ENCODE measurements at places on chromosomes 2 and 18. TPM values are rescaled to one million over a fixed set of nuclear protein-coding genes. Genes with fewer than 3 reads are reported as not detected.
A peak's percentile ranks its signal among the peaks of the same experiment; 100 is the strongest.

DNA sequence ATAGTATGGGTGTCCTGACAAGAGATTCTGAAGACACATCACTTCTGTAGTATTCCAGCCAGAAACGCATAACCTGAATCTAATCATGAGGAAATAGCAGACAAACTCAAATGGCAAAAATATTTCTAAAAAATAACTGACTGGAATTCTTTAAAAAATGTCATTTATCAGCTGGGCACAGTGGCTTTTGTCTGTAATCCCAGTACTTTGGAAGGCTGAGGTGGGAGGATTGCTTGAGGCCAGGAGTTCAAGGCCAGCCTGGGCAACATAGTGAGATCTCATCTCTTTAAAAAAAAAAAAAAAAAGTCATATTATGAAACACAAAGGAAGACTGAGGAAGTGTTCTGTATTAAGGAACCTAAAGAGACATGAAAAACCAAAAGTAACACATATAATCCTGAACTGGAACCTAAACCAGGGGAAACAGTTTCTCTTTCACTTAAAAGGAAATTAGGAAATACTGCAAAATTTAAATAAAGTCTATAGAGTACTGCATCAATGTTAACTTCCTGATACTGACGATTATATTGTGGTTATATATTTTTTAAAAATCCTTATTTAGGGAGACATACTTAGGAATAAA, 29.9 kb downstream of the SESTD1 start:
- H3K4me3 ChIP-seq = no peak overlapping the region
- no peaks in the 10 kb centered on the region for H3K36me3 ChIP-seq
- H3K27ac ChIP-seq = no peak overlapping the region
- H3K4me1 ChIP-seq = no peaks in the 10 kb centered on the region
- DNase-seq = no peak

DNA sequence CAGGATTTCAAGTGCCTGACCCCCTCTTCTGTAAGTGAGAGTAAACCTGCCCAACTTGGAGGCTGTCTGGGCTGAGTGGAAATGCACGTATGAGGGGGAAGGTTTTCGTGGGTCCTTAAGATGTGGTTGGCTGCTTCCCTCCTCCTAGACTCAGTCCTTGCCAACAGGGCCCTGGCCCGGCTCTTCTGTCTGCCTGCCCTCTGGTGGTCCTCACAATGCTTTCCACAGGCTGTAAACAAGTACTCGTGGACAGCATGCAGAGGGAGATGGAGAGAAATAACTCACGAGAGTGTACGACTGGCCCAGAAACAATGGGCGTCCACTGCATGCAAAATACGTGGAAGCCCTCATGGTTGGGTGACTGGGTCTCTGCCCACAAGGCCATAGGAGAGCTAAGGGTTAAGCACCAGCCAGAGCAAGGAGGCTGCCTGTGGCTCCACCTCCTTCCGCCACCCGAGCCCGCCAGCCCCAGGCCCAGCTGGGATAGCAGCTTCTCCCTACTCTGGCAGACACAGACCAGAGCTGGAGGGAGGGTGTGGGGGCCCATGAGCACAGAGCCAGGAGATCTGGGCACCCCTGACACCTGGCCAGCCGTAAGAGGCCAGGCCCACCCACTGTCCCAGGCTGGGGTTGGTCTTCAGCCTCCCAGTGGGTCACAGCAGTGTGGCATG, 17.0 kb upstream of the ARHGEF4 start:
- no peak overlapping the region for H3K4me3 ChIP-seq
- no peaks in the 10 kb centered on the region for H3K36me3 ChIP-seq
- DNase-seq = no peak
- H3K27ac ChIP-seq = no peak overlapping the region
- H3K4me1 ChIP-seq = no peaks in the 10 kb centered on the region
- no peaks in the 10 kb centered on the region for H3K27me3 ChIP-seq

DNA sequence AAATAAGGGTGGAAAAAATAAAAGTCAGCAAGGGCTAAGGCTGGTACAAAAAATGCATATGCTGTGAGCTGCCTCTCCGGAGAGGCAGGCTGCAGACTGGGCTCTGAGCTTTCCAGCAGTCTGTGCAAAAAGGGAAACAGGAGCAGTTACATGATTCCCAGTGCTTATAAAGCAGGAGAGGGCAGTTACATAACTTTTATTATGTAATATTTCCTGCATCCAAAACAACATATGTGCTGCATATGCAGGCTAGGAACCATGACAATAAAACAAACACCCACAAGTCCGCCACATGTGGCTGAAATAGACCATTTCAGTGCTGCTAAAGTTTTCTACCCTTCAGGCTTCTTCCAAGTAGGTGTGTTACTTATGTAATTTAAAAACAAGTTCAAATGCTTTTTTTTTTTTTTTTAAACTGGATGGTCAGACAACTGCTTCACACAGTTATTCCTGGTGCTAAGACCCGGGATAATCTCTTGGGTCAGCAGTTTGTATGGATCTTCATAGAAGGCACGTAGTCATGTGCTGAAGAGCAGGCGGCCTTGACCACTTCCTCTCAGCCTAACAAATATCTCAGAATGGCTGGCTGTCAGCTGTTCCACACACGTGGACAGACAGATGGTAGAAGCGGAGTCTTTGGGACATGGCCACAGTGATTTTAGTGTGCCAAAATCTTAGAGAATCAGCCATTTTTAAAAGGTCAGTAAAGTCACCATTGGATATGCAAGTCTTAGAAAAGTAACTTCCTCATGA, 43.5 kb downstream of the ARMC9 start:
- H3K27ac ChIP-seq = peak overlapping the region; percentile 60
- no peaks in the 10 kb centered on the region for H3K36me3 ChIP-seq
- no peaks in the 10 kb centered on the region for H3K27me3 ChIP-seq
- H3K4me1 ChIP-seq = no peaks in the 10 kb centered on the region

DNA sequence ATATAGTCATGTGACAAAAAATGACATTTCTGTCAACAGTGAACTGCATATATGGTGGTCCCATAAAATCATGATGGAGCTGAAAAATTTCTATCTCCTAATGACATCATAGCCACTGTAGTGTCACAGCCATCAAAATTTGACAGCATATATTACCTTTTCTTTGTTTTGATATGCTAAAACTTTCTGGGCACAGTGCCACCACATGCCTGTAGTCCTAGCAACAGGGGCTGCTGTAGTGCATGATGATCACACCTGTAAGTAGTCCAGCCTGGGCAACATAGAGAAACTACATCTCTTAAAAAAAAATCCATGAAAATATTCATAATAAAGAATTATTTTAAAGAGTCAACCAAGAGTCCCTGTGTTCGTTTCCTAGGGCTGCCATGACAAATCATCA, 155.5 kb upstream of the SERTAD2 start:
- H3K27me3 ChIP-seq = no peaks in the 10 kb centered on the region
- no peaks in the 10 kb centered on the region for H3K4me1 ChIP-seq
- H3K27ac ChIP-seq = no peak overlapping the region
- DNase-seq = no peak

DNA sequence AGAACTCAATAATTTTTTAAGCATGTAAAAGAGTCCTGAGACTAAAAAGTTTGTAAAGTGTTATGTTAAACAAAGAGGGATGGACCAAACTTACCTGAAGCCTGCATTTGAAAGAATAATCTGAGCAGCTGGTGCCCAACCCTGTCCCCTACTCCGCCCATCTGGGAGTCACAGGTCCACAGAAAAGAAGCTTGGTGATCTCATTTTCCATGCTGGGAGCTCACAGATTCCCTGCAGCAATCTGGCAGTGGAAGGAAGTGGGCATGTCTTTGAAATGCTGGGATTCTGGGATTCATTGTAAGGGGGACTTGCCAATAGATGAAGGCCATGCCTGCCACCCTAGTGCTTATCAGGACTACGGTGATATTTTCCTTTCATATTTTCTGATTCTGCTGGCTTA, 17.9 kb downstream of the CDH2 start:
- H3K27me3 ChIP-seq = no peaks in the 10 kb centered on the region
- no peak overlapping the region for H3K4me3 ChIP-seq

GRCh38 chr2:28378679-28379584, 13.7 kb upstream of the FOSL2 start:
- no peaks in the 10 kb centered on the region for H3K27me3 ChIP-seq
- H3K27ac ChIP-seq = no peak overlapping the region
- H3K4me3 ChIP-seq = no peak overlapping the region
- DNase-seq = no peak
- H3K36me3 ChIP-seq = no peaks in the 10 kb centered on the region
- H3K4me1 ChIP-seq = no peaks in the 10 kb centered on the region

GRCh38 chr2:12442476-12442847, 274.3 kb upstream of the TRIB2 start:
- no peaks in the 10 kb centered on the region for H3K4me1 ChIP-seq
- no peak for DNase-seq
- no peak overlapping the region for H3K27ac ChIP-seq
- no peaks in the 10 kb centered on the region for H3K36me3 ChIP-seq
- no peak overlapping the region for H3K4me3 ChIP-seq
- no peaks in the 10 kb centered on the region for H3K27me3 ChIP-seq

DNA sequence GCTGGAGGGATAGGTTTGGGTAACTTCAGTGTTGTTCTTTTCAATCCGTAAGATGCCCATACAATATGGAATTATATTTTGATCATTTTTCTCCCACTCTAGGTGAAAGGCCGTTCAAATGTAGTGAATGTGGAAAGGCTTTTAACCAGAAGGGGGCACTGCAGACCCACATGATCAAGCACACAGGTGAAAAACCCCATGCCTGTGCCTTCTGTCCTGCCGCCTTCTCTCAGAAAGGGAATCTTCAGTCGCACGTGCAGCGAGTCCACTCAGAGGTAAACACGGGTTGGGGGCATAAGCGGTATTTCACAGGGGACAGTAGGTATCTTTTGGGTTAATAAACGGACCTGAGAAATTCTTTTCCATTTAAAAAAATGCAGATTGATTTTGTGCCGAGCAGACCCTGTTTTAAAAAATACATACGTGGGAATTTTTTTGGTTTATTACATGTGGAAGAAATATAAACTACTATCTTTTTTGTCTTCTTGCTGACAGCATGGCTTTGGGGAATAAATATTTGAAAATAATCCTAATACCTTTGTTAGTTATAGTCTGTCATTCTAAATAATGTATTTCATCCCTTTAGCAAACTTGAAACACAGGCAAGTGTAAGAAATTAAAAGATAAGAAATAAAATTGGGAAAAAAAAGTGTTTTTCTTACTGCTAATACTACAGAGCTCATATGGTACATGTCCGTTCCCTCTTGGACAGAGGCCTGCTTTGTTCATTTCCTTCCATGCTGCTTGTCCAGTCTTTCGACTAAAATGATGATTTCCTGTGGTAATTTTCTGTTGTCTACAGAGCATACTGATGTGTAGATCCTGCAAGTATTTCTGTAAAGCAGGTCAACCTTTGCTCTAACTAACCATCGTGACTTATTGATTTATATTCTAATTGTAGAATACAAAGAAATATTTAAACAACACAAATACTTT, 53.3 kb downstream of the ZNF236 start:
- no peak overlapping the region for H3K27ac ChIP-seq
- no peak for DNase-seq
- H3K27me3 ChIP-seq = no peaks in the 10 kb centered on the region
- H3K4me1 ChIP-seq = no peaks in the 10 kb centered on the region

- no peak for DNase-seq
- H3K27me3 ChIP-seq = no peaks in the 10 kb centered on the region
- H3K4me1 ChIP-seq = no peaks in the 10 kb centered on the region
- no peak overlapping the region for H3K4me3 ChIP-seq
Measured at GRCh38 chr18:3889121-3889520, 439.1 kb downstream of the TGIF1 start.

DNA sequence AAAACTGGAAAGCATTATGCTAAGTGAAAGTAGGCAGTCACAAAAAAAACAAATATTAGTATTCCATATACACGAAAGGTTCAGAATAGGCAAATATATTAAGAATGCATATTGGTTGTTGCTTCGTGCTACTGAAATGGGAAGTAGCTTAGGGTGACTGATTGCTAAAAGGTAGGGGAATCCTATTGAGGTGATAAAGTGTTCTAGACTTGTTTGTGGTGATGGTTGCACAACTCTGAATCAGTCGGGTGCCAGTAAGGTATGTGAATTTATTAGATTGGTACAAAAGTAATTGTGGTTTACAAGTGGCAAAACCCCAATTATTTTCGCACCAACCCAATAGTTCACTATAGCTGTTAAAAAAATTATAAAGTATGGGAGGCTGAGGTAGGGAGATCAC, 20.7 kb downstream of the USP34 start:
- H3K27ac ChIP-seq = no peak overlapping the region
- H3K4me3 ChIP-seq = no peak overlapping the region
- no peaks in the 10 kb centered on the region for H3K27me3 ChIP-seq
- no peaks in the 10 kb centered on the region for H3K4me1 ChIP-seq
- peaks cover 2% of the 10 kb centered on the region for H3K36me3 ChIP-seq

DNA sequence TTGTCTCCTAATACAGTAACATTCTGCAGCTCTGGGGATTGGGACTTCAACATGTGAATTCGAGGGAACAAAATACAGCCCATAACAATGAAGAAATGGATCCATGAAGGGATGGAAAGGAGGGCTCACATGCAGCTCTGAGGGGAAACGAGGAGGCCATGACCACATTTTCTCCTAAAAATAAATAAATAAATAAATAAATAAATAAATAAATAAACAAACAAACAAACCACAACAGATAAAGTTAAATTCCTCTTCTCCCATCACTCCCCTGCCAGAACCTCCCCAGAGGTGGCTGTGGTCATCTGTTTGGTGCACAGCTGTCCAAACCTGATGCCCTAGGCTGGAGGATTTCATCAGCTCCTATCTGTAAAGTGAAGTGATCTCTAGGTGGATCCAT, 42.7 kb downstream of the MAL start:
- H3K27ac ChIP-seq = no peak overlapping the region
- DNase-seq = no peak
- H3K36me3 ChIP-seq = no peaks in the 10 kb centered on the region
- no peaks in the 10 kb centered on the region for H3K4me1 ChIP-seq
- no peak overlapping the region for H3K4me3 ChIP-seq

DNA sequence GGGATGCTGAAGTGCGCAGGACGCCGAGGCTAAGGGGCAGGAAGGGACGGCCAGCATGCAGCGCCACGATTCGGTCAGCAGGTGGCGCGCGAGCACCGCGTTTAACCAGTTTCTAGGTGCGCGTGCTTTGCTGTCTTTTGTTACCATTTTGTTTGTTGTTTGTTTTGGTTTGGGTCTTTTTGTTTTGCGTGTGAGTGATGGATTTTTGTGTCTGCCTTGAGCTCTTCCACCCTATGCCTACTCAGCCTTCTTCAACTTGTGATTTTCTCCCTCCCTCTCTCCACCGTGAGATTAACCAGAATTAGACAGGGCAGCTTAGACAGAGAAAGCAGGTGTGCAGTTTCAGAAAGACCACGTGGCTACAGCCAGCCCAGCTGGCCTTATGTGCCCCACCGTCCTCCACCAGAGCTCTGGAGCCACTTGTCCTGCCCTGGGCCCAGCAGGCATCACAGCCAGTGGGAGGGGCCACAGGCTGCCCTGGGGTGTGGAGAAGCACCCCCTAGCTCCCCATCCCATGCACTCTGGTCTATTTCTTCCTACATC, 180.2 kb downstream of the RNF144A start:
- no peaks in the 10 kb centered on the region for H3K4me1 ChIP-seq
- peak; percentile 79 for DNase-seq
- H3K36me3 ChIP-seq = no peaks in the 10 kb centered on the region
- H3K4me3 ChIP-seq = no peak overlapping the region
- H3K27me3 ChIP-seq = no peaks in the 10 kb centered on the region
- H3K27ac ChIP-seq = no peak overlapping the region

- H3K4me3 ChIP-seq = no peak overlapping the region
- no peaks in the 10 kb centered on the region for H3K36me3 ChIP-seq
- no peak overlapping the region for H3K27ac ChIP-seq
- no peaks in the 10 kb centered on the region for H3K27me3 ChIP-seq
Measured at GRCh38 chr2:56416500-56417176, 232.8 kb downstream of the CCDC85A start.

GALR1 gene
- not detected for total RNA-seq

IL36A gene
- not detected for total RNA-seq

PSD4 gene
- total RNA-seq = 4.5 TPM

CCDC121 gene
- 7.1 TPM for total RNA-seq
